ENCODE measurements at places on chromosomes 3 and 15.
A peak's percentile ranks its signal among the peaks of the same experiment; 100 is the strongest.

- DNase-seq = no peak
Observed at GRCh38 chr3:96000966-96001365, 813.4 kb upstream of the EPHA6 start.

DNA sequence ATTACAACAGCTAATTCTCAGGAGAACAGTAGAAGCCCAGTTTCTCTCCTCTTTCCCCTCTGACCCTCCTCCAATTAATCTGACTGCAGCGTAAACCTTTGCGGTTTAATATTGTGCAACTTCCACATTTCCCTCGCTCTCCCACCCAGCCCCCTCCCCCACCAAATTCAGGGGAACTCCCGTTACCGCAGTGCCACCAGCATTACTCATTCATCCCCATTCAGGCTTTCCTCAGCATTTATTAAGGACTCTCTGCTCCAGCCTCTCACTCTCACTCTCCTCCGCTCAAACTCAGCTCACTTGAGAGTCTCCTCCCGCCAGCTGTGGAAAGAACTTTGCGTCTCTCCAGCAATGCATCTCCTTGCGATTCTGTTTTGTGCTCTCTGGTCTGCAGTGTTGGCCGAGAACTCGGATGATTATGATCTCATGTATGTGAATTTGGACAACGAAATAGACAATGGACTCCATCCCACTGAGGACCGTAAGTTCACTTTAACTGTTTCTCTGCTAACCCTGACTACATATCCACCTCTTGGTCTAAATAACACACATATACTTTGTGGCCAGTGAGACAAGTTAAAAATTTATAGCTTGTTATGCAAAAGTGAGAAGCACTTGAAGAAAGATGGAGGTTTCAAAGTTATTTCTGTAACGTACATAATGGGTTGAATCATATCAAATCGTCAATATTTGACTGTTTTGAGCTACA, at the start of gene PTX3:
Gene PTX3, plus strand, starts transcription at position 268 of the 709 bp plus-strand sequence. Its CDS starts 84 bp downstream, at position 352.
- DNase-seq = no peak

DNA sequence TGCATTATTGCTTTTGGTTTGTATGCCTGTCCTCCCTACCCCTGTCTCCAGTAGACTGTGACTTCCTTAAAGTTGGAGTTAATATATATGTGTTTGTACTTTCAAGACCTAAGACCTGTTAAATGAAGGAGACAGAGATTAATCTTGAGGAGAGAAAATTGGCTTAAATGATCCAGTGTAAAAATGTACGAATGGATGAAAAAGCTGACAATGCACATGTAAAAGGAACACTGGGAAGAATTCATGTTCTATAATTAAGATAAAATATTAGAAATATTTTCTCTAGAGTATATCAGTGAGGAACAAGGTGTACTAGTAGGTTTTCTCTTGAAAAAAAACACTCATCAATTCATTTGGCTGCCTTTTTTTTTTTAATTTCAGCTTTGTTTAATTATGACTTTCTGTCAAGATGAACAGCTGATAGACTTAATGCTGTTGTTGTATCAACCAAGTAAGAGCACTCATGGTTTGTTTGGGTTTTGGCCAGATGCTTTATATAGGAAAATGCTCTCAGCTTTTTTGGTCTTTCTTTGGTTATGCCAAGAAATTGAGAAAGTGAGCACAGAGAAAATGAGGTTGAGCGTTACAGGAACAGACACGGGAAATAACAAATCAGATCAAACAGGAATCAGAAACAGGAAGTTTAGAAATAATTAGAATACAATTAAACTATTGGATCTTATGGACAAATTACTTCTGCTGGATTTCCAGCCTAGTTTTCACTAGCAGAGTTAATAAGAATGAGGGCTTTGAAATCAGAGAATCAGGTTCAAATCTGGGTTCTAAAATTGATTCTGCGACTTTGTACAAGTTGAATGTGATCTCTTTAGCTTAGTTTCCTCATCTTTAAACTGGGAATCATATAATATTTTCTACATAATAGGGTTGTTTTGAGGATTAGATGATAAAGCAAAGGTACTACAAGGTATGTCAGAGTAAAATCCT, 38.3 kb upstream of the AADAC start:
- no peak for DNase-seq

- peak; percentile 65 for DNase-seq
Observed at GRCh38 chr3:184133840-184134745, 1.1 kb upstream of the EIF2B5 start.

DNA sequence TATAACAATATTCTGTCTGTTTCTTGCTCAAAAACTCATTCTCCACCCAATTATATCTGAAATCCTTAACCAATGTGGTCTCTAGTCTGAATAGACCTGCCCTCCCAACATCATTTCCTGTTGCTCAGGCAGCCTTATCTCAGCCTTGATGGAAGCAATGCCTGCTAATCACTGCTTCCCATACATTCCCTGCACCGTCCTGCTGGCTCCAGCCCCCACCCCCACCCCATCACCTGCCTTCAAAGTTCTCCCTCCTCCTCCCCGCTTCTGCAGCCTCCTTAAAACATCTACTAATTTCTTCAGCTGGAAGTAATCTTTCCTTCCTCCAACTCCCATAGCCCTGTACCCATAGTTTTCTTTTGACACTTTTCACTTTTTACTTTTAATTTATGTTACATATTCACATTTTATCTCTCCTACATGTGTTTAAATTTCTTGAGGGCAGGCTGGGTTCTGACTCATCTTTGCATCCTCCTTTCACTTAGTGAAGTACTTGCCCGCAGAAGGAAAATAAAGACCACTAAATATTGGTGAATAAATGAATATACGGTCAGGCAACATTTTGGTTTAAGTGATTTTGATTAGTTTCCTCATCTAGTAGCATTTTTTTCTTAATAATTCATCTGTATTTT, 98.2 kb downstream of the MEIS2 start:
- no peak for DNase-seq

- DNase-seq = no peak
Observed at GRCh38 chr3:190261740-190262139, 60.5 kb downstream of the CLDN1 start.

- DNase-seq = no peak
Observed at GRCh38 chr15:43893956-43894355, 67.2 kb downstream of the WDR76 start.

DNA sequence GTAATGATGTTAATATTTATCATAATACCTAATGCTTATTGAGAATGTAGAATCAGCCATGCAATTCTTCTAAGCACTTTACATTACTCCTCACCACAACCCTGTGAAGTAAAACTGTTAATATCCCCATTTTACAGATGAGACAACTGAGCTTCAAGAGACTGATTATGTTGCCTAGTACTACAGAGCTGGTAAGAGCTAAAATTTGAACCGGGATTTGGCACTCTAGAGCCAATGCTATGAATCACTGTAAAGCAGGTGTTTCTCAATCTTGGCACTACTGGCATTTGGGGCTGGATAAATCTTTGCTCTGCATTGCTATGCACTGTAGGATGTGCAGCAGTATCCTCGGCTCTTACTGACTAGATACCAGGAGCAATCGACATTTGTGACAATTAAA, 367.7 kb downstream of the MAGI1 start:
- DNase-seq = no peak

DNA sequence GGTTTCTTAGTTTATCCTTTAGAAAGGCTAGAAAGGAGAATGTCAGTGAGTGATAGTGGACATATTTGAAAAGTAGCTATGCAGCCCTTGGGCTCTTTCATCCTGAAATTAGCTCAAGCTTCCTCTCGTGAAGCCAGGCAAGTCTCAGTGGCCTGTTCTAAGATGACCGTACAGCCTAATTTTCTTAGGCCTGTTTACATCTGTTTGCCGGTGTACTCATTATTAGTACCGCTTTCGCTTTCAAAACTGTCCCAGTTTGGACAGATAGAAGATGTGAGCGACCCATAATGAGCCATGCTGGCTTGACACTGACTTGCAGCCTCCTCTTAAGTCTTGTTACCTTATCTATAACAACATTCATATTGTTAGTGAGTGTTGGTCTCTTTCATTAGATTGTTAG, 5.7 kb upstream of the ARL14 start:
- DNase-seq = no peak

GRCh38 chr15:100733101-100733842, 130.9 kb downstream of the ASB7 start:
- no peak for DNase-seq

DNA sequence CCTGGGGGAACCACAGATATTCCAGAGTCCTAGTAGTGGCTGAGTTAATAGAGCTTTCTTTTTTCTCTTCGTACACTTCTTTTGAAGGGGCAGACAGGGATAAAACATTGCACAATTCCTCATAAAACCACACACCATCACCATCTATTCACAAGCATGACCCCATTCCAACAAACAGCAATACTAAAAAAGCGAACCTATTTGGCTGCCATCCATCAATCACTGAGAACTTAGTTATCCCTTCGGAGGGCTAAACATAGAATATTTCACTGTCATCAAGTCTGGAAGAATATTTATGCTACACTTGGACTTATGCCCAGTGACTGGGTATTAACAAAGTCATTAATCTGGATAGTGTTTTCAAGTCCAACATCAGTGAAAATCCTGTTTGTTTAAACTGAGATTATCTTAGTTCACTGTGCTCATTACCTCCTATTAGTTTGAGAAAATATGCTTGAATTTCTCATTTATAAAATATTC, 80.3 kb upstream of the PRTG start:
- no peak for DNase-seq

GRCh38 chr15:87681104-87681503, 575.4 kb downstream of the NTRK3 start:
- no peak for DNase-seq

All from DMS153 (cell line).